ENCODE measurements at places on chromosomes 5 and 9. TPM values are rescaled to one million over a fixed set of nuclear protein-coding genes. Genes with fewer than 3 reads are reported as not detected.

Gene CCL19
- not detected for total RNA-seq

Gene RABGAP1
- 132 TPM for total RNA-seq

Gene INPP5E
- total RNA-seq: 10.2 TPM

Gene TMEM245
- 67.3 TPM for total RNA-seq

Gene FAM78A
- total RNA-seq: 0.82 TPM
